Activated naive CD4-positive, alpha-beta T cell treated with Interleukin-2 at 50 U/mL for 16 hours (primary cell): ENCODE measurements at places on chromosomes 1 and 21.

DNA sequence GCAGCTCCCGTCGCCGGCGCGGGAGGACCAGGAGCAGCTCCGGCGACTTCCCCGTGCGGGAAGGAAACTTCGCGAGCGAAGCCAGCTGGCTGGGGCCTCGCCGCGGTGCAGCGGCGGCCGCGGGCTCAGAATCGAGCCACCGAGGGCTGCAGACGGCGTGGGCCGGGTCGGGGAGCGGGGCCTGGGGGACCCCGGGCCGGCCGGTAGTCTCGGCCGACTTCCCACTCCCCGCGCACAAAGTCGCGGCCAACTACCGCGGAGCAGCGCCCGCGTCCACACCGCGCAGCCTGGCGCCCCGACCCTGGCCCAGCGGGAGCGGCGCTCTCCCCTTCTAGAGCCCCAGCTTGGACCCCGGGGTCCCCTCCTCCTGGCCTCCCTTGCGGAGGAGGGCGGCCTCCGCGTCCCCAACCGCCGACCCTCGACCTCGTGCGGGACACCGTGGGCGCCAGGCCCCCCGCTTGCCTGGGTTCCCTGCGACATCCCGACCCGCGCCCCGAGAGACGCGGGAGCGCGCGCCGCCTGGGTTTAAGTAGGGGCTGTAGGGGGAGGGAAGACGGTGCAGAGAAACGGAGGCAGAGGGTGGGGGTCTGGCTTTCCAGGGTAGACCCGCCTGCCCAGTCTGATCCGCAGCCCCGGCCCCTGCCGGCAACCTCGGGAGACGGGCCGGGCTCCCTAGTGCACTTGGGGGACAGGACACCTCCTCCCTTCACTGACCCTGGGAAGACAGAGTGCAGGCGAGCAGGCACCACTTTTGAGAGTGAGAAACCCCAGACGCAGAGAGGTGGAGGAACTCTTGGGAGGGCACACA, 4.7 kb downstream of the PRDM16 start:
- no peak for DNase-seq

DNA sequence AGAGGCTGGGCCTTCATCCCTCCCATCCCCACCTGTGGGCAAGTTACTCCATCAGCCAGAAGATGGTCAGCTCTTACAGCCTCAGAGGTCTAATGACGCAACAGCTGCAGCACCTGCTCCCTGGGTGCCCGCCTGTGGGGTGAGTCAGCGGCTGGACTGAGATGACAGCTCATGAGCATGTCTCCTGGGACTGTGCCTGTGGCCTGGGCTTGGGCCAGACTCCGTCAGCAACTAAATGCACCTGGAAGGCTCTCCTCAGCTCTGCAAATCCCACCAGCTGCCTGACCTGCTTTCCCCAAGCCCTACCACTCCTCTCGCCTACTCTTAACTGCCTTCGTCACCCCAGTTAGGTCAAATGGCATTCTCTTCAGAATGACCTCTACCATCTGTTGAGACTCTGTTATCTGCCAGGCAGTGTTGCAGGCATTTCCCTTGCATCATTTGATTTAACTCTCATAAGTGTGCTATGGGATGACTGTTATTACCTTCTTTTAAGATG, 47.7 kb downstream of the ETS2 start:
- no peak for DNase-seq

DNA sequence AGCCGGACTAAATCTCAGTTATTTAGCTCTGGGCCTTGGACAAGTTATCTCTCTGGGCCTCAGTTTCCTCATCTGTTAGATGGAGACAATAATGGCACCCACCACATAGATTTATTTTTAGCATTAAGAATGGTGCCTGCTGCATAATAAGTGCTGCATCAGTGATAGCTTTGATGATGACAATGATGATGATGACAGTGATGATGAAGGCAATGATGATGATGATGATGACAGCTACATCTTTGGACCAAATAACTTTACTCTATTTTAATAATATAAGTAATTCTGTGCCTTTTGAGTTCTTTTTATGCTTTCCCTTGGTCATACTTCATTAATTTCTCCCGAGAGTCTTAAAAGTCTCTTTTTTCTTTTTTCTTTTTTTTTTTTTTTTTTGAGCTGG, 143.4 kb downstream of the C1orf21 start:
- DNase-seq = no peak

DNA sequence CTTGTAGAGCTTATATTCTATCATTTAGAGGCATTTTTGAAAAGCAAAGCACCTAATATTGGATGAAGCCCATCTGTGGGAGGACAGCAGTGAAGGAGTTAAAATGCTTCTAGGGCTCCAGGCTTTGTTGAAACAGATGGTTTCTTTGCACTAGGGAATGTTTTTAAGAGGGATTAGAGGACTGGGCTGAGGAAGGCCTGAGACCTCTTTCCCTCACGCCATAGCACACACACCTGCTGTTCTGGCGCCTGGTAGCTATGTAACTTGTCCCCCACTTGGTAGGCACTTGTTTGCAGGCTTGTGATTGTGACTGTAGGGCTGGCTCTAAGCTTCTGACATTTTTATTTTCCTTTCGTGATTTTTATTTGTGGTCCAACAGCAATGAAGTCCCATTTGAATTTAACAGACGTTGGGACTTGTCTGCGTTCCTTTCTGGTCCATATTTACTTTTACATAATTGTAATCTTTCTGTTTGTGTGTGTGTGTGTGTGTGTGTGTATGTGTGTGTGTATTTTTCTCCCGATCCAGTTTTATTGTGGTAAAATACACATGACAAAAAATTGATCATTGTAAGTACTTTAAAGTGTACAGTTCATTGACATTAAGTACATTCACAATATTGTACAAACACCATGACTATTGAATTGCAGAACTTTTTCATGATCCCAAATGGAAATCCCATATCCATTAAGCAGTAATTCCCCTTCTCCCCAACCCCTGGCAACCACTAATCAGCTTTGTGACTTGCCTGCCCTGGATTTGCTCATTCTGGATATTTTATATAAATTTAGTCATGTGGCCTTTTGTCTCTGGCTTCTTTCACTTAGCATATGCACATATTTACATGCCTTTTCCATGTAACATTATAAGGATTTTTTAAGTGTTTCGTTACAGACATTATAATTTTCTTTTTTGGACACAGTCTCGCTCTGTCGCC, 33.5 kb upstream of the MACF1 start:
- no peak for DNase-seq

GRCh38 chr1:59972216-59972927, 45.8 kb upstream of the CYP2J2 start:
- no peak for DNase-seq

GRCh38 chr1:212284332-212284743, 872 bp upstream of the PPP2R5A start:
- DNase-seq = no peak

DNA sequence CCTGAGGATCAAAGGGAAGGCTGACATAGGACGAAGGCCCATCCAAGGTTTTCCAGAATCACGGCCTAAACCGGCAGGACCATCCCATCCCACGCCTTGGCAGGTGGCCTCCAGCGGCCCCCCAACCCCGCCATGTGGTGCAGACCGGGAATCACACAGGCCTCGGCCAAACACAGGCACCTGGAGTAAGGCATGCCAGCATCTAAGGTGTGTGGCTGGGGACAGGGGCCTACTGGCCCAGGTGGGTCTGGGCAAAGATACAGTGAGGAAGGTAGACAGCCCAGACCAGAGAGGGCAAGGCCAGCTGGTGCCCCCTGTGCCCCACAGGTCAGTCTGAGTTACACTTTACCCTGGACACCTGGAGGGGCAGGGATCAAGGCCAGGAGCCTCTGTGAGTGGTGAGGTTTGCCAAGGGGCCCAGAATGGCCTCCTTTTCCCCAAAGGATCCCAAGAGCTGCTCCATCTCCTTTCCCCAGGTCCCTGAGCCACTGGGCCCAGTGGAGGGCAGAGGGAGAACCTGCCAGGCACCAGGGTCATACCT, 12.7 kb upstream of the TAS1R2 start:
- DNase-seq = no peak

DNA sequence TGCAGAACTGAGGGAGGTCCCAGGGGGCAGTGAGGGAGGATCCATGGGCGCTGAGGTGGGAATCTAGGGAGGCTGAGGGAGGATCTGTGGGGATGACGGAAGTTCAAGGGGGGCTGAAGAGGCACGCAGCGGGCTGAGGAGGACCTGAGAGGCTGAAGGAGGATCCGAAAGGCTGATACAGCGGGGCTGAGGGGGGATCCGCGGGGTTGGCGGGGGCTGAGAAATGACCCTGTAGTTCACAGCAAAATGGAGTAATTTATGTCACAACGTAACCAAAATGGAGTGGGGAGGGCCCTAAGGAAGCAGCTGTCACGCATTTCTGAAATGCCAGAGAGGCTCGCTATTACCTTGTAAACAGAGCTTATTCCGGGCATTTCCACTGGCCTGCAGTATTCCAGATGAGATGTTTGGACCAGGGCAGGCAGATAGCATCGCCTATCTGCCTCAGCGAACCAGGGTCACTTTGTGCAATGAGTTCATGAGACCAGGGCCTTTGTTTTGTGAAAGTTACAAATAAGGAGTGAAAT, 926 bp upstream of the MRPL55 start:
- no peak for DNase-seq

GRCh38 chr1:86775395-86775794, 71.0 kb downstream of the SH3GLB1 start:
- no peak for DNase-seq

GRCh38 chr1:2934642-2935081, 86.6 kb upstream of the ACTRT2 start:
- DNase-seq = no peak

DNA sequence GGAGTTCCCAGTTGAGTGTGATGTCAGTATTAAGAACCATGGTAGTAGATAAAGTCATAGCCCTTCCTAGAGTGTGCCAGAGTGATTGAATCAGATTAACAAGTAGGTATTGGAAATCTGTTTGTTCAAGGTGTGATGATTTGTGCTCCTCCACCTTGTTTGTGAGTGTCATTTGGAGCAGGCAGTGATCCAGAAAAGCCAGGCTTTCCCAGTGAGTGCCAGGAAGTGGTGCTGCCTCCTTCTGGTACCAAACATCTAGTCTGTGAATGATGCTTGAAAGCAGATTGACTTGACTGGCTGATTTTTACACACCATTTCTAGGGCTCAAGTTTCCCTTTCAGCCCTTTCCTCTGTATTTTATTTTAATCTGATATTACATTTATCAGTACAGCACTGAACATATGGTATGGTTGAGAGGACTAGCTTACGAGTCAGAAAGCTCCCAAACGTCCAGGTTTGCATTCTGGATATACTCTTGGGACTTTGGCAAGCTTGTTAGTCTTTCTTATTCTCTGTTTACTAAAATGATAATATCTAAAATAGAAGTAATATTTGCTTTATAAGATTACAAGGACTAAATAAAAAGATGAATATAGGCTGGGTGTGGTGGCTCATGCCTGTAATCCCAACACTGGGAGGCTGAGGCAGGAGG, 100.7 kb downstream of the PATJ start:
- DNase-seq = no peak

- DNase-seq = no peak
These were observed 24.7 kb upstream of the LAMC1 start for GRCh38 chr1:182998482-182998881.

GRCh38 chr1:93585059-93585966, 96.3 kb downstream of the BCAR3 start:
- no peak for DNase-seq

DNA sequence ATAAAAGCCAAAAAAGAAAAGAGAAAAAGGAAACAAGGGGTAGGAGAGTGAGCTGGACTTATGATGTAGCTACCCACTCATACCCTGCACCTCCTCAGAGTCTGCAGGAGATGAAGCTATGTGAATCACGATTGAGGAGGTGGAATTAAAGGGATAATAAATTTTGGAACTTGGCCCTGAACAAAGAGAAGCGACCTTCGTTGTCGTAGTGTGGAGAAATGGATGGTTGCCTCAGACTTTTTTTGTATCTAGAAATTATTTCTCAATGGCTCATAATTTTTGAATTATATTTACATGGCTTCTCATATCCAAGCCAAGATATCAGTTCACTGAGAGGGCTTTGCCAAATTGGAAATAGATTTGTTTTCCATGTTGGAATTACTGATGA, 37.8 kb upstream of the SIPA1L2 start:
- no peak for DNase-seq

DNA sequence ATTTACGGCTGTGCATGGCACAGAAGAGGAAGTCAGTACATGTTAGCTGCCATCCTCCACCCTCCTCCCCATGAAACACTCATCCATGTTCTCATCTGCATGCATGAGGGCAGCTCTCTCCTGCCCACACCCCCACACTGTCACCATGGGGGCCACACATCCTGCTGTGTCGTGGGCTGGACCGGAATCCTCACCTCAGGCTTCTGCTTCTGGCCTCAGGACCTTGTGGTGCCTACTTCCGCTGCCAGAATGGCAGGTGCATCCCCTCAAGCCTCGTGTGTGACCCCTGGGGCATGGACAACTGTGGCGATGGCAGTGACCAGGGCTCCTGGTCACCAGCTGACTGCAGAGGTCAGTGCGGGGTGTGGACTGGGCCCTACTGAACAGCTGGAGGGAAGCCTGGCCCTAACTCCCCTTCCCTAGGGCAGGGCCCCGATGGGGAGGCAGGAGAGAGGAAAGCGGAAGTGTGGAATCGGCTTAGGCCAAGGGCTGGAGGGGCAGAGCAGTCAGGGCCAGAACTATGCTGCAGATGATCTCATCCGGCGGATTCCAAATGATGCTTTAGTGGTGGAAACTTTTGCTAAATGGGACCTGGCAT, 3.8 kb downstream of the LDLRAD2 start:
- DNase-seq = no peak

DNA sequence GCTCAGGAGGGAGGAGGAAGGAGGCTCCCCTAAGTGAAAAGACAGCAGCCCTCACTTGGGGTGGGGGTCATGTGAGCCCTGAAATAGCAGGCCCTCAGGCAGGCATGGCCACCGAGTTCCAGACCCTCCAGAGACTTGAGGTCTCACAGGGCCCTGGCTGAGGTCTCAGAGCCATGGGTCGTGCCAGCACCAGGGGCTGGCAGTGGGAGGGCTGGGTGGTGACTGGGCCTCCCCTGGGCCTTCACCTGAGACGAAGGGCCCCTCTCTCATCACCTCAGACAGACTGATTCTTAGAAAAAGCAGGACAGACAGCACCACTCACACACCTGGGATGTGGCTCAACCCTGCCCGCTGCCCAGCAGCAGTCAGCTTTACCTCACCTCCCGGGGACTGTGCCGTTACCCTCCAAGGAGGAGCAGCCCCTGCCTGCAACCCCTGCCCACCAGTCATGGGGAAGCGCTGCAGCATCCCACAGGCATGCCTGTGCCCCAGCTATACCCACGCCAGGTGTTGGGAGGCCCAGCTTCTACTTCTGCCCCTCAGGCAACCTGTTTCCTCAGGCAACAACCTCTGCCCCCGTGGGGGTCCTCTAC, 42.6 kb upstream of the LRP8 start:
- DNase-seq = no peak

GRCh38 chr1:186845576-186846210, 16.9 kb downstream of the PLA2G4A start:
- DNase-seq = no peak

DNA sequence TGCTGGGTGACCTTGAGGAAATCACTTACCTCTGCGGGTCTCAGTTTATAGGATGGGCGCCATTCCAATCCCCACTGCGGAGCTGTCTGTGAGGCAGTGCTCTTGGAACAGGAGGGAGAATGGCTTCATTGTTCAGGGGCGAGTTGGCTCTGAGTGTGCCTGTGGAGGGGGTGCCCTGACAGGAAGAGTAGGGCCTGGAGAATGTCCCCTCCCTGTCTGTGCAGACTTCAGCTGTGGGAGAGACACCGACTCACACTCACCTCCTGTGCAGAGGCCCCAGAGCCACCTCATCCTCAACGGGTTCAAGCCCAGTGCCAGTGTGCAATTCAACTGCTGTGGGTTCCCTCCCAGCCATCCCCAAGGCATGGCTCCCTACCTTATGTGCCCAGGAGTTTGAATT, 17.1 kb downstream of the ADORA1 start:
- no peak for DNase-seq
